Uterine smooth muscle cell (primary cell): ENCODE measurements at places on chromosomes 7 and 10. TPM values are rescaled to one million over a fixed set of nuclear protein-coding genes. Genes with fewer than 3 reads are reported as not detected.

Gene ZNF117
- total RNA-seq = 3.9 and 5.0 TPM in 2 replicates

Gene ATG9B
- 0.11 and 0.12 TPM in 2 replicates for total RNA-seq

Gene AKR1D1
- under 0.01 TPM in 1 of 2 replicates, not detected in the other for total RNA-seq

Gene NKX2-3
- total RNA-seq = not detected in 2 replicates

Gene KCND2
- 2.0 and 4.9 TPM in 2 replicates for total RNA-seq

Gene KLF14
- total RNA-seq = under 0.01 and 0.11 TPM in 2 replicates

Gene NKX6-2
- total RNA-seq = under 0.01 TPM in 1 of 2 replicates, not detected in the other

Gene SP8
- not detected in 2 replicates for total RNA-seq

Gene SUN1
- 232 and 251 TPM in 2 replicates for total RNA-seq

Gene RARRES2
- 3.3 and 27.1 TPM in 2 replicates for total RNA-seq

Gene TMEM229A
- total RNA-seq = not detected in 2 replicates

Gene SHH
- not detected in 2 replicates for total RNA-seq

Gene TNKS2
- 63.2 and 66.4 TPM in 2 replicates for total RNA-seq

Gene SPRN
- total RNA-seq = 0.22 and 0.50 TPM in 2 replicates

Gene NRG3
- under 0.01 TPM in 1 of 2 replicates, not detected in the other for total RNA-seq

Gene MMP21
- total RNA-seq = under 0.01 TPM in 1 of 2 replicates, not detected in the other

Gene HOXA10
- total RNA-seq = 12.6 and 14.5 TPM in 2 replicates

Gene INHBA
- total RNA-seq = 18.2 and 20.0 TPM in 2 replicates

Gene SLC26A5
- not detected in 2 replicates for total RNA-seq

Gene HOXA2
- total RNA-seq = under 0.01 TPM in 1 of 2 replicates, not detected in the other

Gene VSTM4
- total RNA-seq = 1.1 and 2.2 TPM in 2 replicates

Gene MYL10
- not detected in 2 replicates for total RNA-seq

Gene ANKRD30A
- total RNA-seq = not detected in 2 replicates

Gene CYTH3
- total RNA-seq = 19.9 and 25.0 TPM in 2 replicates

Gene OR2A12
- total RNA-seq = not detected in 2 replicates

Gene LOXL4
- total RNA-seq = 39.8 and 129 TPM in 2 replicates

Gene HOXA3
- total RNA-seq = under 0.01 and 1.2 TPM in 2 replicates

Gene FAM241B
- total RNA-seq = 0.77 and 0.87 TPM in 2 replicates

Gene THAP5
- total RNA-seq = 29.5 and 30.7 TPM in 2 replicates

Gene KEL
- total RNA-seq = not detected in 2 replicates

Gene DOCK1
- 72.8 and 85.2 TPM in 2 replicates for total RNA-seq

Gene SLC16A9
- total RNA-seq = 1.1 and 1.2 TPM in 2 replicates

Gene NOLC1
- 27.4 and 35.1 TPM in 2 replicates for total RNA-seq

Gene C10orf62
- 0.11 and 0.37 TPM in 2 replicates for total RNA-seq

Gene GPNMB
- total RNA-seq = 145 and 280 TPM in 2 replicates

Gene GTPBP4
- total RNA-seq = 37.2 and 61.9 TPM in 2 replicates

Gene AKR1C4
- not detected in 2 replicates for total RNA-seq

Gene TMEM196
- total RNA-seq = not detected in 2 replicates

Gene CLRN3
- not detected in 2 replicates for total RNA-seq

Gene SLC39A12
- under 0.01 TPM in 1 of 2 replicates, not detected in the other for total RNA-seq

Gene ANXA7
- total RNA-seq = 148 and 211 TPM in 2 replicates

Gene FMC1
- total RNA-seq = 8.0 and 8.9 TPM in 2 replicates

Gene RET
- 1.9 and 3.5 TPM in 2 replicates for total RNA-seq

Gene ENTPD1
- total RNA-seq = under 0.01 TPM in 1 of 2 replicates, not detected in the other

Gene SEMA3A
- total RNA-seq = 19.1 and 113 TPM in 2 replicates

Gene COL28A1
- 0.55 and 0.87 TPM in 2 replicates for total RNA-seq

Gene PNLIPRP3
- 0.11 and 0.12 TPM in 2 replicates for total RNA-seq

Gene NOM1
- total RNA-seq = 18.2 and 24.0 TPM in 2 replicates

Gene ZNF853
- 1.2 and 3.9 TPM in 2 replicates for total RNA-seq

Gene ZNF655
- total RNA-seq = 74.0 and 82.1 TPM in 2 replicates
